ENCODE measurements at places on chromosomes 2 and 18.

DNA sequence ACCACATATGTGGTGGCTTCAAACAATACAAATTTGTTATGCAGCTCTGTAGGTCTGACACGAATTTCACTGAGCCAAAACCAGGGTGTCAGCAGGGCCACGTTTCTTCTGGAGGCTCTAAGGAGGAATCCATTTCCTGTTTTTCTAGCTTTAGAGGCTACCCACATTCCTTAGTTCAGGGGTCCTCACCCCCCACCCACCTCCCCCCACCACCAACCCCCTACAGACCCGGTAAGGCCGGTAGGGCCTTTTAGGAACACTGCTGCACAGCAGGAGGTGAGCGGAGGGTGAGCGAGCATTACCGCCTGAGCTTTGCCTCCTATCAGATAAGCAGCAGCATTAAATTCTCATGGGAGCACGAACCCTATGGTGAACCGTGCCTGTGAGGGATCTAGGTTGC is 10.6 kb upstream of the SLC39A10 start:
- DNase-seq: no peak

GRCh38 chr18:29041976-29042375 is 865.0 kb upstream of the CDH2 start:
- DNase-seq: no peak

DNA sequence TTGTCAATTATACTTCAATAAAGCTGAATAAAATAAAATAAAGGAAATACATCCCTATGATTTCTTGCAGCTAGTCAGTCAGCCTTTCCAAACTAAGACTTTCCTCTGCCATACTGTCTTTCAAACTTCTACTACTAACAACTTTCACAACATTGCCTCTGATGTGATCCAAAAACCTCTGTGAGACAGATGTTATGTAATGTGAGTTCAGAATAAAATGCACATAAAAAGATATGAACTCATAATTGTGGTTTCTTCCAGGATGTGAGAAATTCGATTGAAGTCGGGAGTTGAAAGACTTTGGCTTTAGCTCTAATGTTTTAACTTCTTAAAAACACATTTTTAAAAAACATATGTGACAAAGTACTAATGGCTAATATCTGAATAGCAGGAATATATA is 98.7 kb downstream of the PIGN start:
- no peak for DNase-seq

- DNase-seq: no peak
Measured at GRCh38 chr2:12862541-12862940, 145.8 kb downstream of the TRIB2 start.

GRCh38 chr2:40101131-40101575 is 322.1 kb upstream of the THUMPD2 start:
- no peak for DNase-seq

All from activated CD4-positive, alpha-beta T cell treated with anti-CD3 and anti-CD28 coated beads for 36 hours (primary cell).